ENCODE measurements at places on chromosomes 7 and 10.
A peak's percentile ranks its signal among the peaks of the same experiment; 100 is the strongest.

- DNase-seq = peak; percentile 38
These were observed 194.4 kb upstream of the IMMP2L start for GRCh38 chr7:111756687-111757178.

- DNase-seq = no peak
These were observed 544.3 kb upstream of the MGMT start for GRCh38 chr10:128922619-128923196.

- peak; percentile 44 for DNase-seq
These were observed 350.6 kb downstream of the TFEC start for GRCh38 chr7:115679976-115680375.

DNA sequence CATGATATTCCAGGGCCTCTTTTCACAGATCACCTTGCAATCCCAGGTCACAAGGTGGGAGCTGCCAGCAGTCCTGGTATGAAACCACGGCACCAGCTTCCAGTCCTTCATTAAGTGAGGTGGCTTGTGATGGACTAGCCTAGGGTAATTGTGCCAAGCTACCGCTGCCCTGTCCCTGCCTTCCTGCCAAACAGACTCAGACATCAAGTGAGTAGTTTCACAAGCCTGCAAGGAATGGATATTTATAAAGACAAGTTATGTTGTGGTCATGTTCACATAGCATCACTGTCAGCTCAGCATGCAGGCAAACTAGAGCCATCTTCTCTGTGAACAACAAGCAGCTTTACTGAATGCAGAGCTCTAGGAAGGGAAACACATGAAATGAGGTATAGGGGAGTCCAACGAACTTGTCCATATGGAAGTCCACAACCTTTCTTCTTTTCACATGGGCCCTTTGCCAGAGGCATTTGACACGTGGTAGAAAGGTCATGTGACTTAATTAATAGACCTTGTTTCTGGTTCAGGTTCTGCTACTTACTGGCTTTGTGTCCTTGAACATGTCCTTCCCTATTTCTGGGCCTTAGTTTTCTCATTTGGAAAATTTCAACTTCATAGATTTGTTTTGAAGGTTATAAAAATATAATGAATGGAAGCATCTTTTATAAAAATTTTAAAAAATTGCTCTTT, 1061.2 kb downstream of the KCNMA1 start:
- DNase-seq = peak; percentile 79

DNA sequence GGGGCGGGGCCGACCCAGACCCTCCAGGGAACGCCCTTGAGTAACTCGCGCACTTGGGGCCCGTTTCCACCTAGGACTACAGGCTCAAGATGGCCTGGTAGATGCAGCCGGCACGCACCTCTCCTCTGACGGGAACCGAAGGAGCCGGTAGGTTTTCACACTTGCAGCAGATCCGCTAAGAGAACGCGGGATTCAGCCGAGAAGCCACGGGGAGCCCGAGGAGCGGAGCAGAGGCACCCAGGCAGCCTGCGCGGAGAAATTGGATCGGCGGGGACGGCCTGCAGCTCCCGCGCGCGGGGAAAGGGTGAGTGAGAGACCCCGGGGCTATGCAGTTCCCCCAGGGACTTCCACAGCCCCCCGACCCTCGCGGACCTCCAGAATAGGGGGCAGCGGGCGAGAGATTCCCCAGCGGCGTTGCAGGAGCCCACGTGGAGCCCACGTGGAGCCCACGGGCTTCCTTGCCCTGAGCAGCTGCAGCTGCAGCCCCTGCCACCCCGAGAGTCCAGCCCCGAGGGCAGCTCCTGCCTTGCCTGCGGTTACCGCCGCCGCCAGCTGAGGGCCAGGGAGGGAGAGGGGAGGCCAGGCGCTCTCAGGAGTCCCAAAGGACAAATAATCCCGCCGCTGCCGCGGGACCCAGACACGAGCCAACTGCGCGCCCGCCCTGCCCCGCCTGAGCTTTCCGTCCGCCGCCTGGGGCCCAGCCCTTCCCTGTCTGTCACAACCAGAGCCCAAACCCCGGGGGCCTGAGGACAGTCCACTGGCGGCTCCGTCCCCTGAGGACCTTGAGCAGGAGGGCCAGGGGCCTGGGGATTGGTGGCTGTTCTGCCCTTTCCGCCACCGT, 13.1 kb downstream of the IFT22 start:
- peak; percentile 52 for DNase-seq

DNA sequence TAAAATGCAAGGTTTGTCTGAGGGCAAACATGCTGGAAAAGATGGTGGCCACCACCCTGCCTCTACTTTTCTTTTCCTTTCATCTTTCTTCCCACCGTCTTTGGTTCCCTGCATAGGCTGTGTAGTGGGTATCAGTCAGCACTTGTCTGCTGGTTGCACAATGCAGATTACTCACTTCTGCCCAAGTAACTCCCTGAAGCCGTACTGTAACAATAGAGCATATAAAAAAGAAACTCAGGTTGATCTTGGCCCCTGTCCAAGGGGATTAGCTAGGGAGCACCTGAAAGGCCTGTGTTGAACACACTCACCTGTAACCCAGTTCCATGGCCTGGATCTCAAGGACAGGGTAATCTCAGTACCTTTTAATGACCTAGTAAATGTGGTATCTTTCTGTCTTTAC, 533.0 kb upstream of the GALNT17 start:
- no peak for DNase-seq

Data from EL (cell line).